SK-N-DZ (cell line): ENCODE measurements at places on chromosomes 6 and 20.

- no peak for DNase-seq
These were observed 851 bp upstream of the HSD17B8 start for GRCh38 chr6:33203443-33204164.

DNA sequence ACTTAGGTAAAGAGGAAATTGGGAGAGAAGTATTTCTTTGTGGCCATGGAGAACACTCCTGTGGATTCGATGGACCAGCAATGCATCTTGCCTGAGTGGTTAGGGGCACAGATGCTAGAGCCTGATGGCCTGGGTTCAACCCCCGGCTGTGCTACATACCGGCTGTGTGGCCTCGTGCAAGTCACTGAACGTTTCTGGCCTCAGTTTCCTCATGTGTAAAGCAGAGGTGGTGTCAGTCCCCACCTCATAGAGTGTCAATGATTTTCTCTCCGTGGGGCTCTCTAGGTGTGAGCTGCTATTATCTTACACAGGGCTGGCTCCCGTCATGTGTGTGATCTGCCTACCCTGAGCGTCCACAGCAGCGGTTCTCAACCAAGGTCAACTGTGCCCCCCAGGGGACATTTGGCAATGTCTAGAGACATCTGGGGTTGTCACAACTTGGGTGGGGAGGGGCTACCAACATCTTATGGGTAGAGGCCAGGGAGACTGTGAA lies 50.0 kb upstream of the PTPN1 start:
- no peak for DNase-seq

- no peak for DNase-seq
These were observed 45.4 kb downstream of the SSR1 start for GRCh38 chr6:7267466-7268091.

GRCh38 chr6:154993710-154994109 lies 1.4 kb upstream of the TIAM2 start:
- no peak for DNase-seq

DNA sequence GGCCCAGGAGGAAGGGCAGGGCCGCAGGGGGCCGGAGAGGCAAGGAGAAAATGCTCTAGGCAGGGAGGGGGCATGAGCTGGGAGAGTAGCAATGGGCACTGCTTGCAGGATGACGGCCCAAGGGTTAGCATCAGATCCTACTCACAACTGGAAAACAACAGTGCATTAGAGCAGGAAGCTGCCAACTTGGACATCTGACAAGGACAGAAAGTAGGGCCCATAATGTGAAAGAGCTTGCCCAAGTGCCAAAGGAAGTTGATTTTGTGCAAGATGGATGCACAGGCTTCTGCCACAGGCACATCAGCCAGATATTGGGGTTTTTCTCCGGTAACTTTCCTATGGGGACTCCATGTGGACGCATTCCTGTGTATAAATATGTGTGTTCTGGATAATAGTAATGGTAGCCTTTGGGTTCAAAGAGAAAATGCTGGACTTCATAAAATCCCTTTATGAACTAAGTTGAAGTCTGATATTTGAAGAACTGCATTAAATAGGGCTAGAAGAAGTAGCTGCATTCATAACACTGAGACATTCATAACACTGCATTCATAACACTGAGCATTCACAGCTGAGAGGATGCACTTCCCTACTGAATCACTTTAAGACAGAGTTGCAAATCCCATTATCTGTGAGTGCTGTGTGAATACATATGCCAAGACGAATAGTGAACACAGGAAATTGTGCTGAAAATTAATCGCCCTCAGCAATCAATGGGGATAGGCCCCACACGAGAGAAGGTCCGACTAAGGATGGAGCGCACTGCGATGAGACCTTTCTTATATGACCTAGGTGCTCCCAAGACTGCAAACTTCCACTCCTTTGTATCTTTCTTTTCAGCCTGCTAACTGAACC lies 235.6 kb upstream of the PRDM1 start:
- no peak for DNase-seq

DNA sequence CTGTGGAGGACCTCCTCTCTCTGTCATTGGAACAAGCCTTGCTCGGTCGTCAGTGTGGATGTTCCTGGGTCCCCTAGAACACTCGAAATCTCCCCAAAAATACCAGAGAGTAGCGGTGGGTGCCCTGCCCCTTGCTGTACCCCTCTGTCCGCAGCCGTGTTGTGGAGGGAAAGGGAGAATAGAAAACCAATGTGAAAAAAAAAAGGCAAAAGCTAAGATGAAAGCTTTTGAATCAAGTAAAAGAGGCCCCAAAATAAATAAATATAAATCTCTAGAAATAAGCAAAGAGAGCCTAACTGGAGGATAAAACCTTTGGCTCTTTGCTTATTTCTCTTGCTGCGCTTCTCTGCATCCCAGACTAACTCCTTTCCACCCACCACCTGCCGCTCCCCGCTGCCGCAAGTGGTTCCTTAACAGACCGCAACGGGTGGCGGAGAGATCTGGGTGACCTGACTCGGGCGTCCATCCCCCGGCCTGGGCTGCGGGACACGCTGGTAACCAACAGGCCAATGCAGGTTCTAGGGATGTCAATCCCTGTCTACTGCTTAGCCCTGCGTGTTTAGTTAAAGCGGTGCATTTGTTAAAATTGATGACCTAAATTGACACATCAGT lies 110.0 kb downstream of the GPX5 start:
- DNase-seq: no peak

GRCh38 chr6:106145144-106145543 lies 59.0 kb downstream of the PRDM1 start:
- no peak for DNase-seq

GRCh38 chr6:17986656-17987446 lies 584 bp downstream of the KIF13A start:
- peak; percentile 52 for DNase-seq

- no peak for DNase-seq
These were observed 11.3 kb upstream of the ABRACL start for GRCh38 chr6:139017227-139017626.

- DNase-seq: no peak
These were observed 9.7 kb downstream of the PHF10 start for GRCh38 chr6:169714595-169714994.

GRCh38 chr6:6219716-6220115 lies 100.7 kb downstream of the F13A1 start:
- no peak for DNase-seq

DNA sequence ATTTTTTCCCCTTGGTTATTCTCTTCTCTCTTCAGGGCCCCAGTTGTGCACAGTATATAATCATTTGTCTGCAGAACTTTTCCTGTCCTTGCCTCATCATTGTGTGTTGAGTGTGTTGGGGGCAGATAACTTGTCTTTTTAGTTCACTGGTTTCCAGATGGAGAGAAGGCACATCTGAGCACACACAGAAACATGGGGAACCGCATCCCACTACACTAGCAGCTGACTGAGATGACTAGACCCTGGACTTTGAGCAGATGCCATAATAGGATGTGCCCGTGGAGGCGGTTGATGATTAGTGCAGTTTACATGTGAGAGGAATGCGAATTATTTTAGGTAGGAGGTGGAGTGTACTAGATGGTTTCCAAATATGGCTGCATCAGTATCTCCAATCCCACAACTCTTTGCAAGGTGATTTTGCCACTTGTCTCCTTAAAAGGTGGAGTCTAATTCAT lies 26.5 kb upstream of the SH3BGRL2 start:
- no peak for DNase-seq

DNA sequence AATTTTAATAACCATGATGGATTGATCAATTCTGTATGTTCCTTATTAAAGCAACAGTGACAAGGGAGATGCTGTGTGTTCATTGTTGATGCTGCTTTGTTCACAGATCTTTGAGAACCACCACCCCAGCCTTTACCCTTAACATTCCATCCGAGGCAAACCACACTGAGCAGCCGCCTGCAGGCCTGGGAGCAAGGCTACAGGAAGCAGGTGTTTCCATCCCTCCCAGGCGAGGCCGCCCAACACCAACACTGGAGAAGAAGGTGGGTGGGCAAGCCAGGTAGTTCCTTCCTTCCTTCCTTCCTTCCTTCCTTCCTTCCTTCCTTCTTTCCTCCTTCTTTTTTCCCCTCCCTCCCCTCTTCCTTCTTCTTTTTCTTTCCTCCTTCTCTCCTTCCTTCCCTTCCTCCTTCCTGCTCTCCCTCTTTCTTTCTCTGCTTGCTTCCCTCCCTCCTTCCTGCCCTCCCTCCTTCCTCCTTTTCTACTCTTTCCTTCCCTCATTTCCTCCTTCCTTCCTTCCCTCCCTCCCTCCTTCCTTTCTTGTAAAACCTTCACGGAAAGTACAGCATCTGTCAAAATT lies 13.7 kb downstream of the TTLL2 start:
- no peak for DNase-seq

GRCh38 chr6:132872923-132873322 lies 58.6 kb downstream of the RPS12 start:
- DNase-seq: no peak

- DNase-seq: no peak
These were observed 35.1 kb downstream of the MAP3K5 start for GRCh38 chr6:136757150-136757549.

- no peak for DNase-seq
These were observed 543.3 kb upstream of the MAP3K7 start for GRCh38 chr6:91130126-91130525.

DNA sequence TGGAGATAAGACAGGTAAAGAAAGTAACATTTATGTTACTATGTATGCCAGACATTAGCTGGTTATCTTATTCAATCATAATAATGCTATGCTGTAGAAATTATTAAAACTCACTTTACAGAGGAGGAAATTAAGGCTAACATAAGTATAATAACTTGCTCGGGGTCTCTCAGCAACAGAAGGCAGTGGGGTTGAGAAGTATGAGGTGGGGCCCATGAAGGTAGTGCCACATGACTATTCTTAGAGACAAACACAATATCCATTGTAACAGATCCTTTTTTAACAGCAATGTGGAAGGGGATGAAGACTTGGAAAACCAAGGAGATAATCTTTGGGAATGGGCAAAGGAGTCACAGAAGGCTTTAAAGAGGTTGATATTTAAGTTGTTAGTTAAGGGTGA lies 11.5 kb downstream of the REV3L start:
- DNase-seq: no peak

GRCh38 chr6:135479601-135480000 lies 17.9 kb downstream of the AHI1 start:
- no peak for DNase-seq

GRCh38 chr20:38755324-38755910 lies 7.2 kb downstream of the ACTR5 start:
- no peak for DNase-seq

DNA sequence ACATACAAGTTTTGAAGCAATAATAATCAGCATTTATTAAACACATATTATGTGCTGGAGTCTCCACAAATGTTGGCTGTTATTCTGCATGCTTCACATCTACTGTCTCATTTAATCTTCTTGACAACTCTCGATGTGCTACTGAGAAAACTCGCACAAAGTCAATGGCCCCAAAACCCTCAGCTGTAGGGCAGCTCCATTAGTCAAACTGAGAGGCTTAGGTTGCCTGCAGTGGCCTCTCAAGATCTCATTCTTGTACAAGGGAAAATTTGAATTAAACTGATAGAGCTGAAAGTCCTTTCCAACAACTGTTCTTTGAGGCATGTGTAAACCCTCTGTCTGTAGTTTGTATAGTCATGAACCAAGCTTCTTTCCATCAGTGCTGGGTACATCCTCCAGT lies 49.8 kb downstream of the MBOAT1 start:
- no peak for DNase-seq

- no peak for DNase-seq
These were observed 53.3 kb downstream of the SYNDIG1 start for GRCh38 chr20:24522452-24523330.

DNA sequence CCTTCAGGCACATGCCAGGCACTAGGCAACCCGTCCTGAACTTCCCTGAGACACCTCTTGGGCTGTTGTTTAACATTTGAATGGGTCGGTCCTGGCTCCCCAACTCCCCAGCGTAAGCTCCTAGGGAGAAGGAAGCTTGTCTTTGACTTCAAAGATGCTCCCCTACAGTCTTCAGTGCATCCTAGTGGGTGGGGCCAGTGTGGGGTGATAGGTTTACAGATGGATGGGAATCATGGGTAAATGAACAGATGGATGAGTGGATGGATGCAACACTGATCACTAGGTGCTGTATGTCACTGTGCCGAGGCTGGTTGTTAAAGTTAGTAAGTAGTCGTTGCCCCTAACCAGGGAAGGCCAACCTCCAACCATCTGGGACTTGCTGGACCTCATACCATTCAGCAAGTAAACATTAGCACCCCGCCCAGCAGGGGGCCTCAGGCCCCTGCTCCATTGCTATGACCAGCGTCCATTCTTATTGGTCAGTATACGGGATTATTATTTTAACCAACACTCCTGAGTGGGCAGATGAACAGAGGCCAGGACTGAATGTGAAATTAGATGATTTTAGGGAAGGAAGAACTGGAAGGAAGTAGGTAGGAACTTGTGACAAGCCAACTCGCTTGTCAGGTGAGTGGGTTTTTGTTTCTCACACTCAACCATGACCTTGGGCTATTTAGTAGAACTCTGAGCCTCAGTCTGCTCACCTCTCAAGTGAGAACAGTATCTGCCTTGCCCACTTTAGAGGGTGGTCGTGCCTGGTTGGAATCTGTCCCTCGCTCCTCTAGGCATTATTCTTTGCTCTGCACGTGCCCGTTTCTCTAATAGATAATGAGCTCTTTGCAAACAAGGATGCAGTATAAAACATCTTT lies 82.9 kb upstream of the FOXP4 start:
- peak; percentile 61 for DNase-seq

GRCh38 chr6:33172688-33173534 lies 19.4 kb downstream of the COL11A2 start:
- no peak for DNase-seq

- DNase-seq: no peak
These were observed 12.5 kb downstream of the GNL1 start for GRCh38 chr6:30543821-30544220.

- DNase-seq: no peak
These were observed 29.7 kb upstream of the TMX4 start for GRCh38 chr20:8049310-8049709.

DNA sequence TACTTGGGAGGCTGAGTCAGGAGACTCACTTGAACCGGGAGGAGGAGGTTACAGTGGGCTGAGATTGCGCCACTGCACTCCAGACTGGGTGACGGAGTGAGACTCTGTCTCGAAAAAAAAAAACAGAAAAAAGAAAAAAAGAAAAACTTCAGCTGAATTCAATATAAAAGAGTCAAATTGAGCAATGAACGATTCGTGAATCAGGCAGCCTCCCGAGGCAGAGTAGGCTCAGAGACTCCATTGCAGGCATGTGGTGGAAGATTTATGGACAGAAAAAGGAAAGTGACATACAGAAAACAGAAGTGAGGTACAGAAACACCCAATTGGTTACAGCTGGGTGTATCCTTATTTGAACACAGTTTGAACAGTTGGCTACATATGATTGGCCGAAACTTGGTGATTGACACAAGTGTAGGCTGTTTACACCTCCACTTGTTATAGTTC lies 56.3 kb downstream of the HLA-DPB1 start:
- DNase-seq: no peak

DNA sequence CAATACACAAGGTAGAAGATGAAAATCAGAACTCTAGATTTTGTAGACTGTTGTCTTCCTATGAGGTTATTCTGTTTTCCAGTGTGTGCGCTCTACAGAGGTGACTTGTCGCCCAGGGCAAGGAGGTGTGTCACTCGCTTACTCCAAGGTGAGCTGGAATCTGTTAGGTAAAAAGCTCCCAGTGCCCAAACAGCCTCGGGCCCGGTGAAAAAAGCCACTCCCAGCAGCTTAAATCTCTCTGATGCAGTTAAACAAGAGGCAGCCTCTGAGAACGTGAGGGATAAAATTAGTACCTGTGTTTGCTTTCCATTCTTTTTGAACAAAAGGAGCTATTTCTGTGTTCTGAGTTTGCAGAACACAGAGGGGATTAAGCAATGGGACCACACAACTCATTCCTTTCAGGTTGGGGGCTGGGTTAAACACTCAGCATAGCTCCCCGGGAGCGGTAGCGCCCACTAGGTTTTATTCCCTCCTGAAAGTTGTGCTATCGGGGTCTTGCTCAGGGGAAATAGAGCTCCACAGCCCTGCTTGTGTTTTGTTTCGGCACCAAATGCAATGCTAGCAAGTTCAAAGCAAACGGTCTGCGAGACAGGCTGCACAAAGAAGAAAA lies 181.2 kb downstream of the FOXA2 start:
- no peak for DNase-seq
